ENCODE measurements at places on chromosomes 12 and 14. TPM values are rescaled to one million over a fixed set of nuclear protein-coding genes. Genes with fewer than 3 reads are reported as not detected.

PPFIBP1 gene
- total RNA-seq: 81.5 TPM

SERPINA1 gene
- total RNA-seq: not detected

EEA1 gene
- 31.1 TPM for total RNA-seq

CMA1 gene
- total RNA-seq: not detected

INHBC gene
- total RNA-seq: not detected

KRT82 gene
- not detected for total RNA-seq

BBOF1 gene
- 8.0 TPM for total RNA-seq

IL23A gene
- not detected for total RNA-seq

ACVRL1 gene
- total RNA-seq: not detected

APOF gene
- not detected for total RNA-seq

TAS2R8 gene
- 0.50 TPM for total RNA-seq

IAPP gene
- not detected for total RNA-seq

RHOJ gene
- 63.6 TPM for total RNA-seq

TSPAN9 gene
- 114 TPM for total RNA-seq

EVL gene
- 157 TPM for total RNA-seq

ASIC1 gene
- 3.0 TPM for total RNA-seq

RNASE3 gene
- total RNA-seq: not detected

PRKD1 gene
- total RNA-seq: 6.6 TPM

OR10G3 gene
- total RNA-seq: not detected

SYNE3 gene
- 114 TPM for total RNA-seq

All from osteocyte (in vitro differentiated cells).